Activated CD4-positive, alpha-beta T cell treated with anti-CD3 and anti-CD28 coated beads, Interleukin-2, amount 10 ng/mL, durations not matched to agents 7 days and 5 days (primary cell): ENCODE measurements at places on chromosomes 11 and 22. TPM values are rescaled to one million over a fixed set of nuclear protein-coding genes. Genes with fewer than 3 reads are reported as not detected.

OR4A16 gene
- total RNA-seq: not detected

ZDHHC5 gene
- 62.9 TPM for total RNA-seq

PATE1 gene
- total RNA-seq: not detected

ARHGAP20 gene
- not detected for total RNA-seq

IGF2 gene
- 0.08 TPM for total RNA-seq

FERMT3 gene
- total RNA-seq: 190 TPM
